KBM-7 (cell line): ENCODE measurements at places on chromosomes 6 and 20.

DNA sequence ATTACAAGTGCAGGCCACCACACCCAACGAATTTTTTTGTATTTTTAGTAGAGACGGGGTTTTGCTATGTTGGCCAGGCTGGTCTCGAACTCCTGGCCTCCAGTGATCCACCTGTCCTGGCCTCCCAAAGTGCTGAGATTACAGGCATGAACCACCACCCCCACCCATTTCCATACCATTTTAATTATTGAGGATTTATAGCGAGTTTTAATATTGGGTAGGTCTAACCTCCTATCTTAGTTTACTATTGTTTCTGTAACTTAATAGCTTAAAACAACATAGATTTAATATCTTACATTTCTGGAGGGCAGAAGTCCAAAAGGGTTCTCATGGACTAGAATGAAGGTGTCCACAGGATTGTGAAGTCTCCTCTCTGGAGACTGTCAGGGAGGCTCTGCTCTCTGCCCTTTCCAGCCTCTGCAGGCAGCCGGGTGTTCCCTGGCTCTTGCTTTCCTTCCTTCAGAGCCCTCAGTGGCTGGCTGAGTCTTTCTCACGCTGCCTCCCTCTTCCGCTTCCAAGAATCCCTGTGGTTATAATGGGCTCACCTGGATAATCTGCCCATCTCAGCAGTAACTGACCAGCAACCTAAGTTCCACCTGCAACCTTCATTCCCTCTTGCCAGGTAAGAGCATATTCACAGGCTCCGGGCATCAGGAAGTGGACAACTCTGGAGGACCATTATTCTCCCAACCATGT is 18.6 kb upstream of the BCAS4 start:
- DNase-seq, result no peak

- no peak for DNase-seq
Observed at GRCh38 chr6:101178748-101179147, 214.8 kb upstream of the GRIK2 start.

GRCh38 chr6:73314577-73315492 is 39.2 kb downstream of the DPPA5 start:
- DNase-seq, result no peak

GRCh38 chr6:151534576-151534975 is 40.8 kb downstream of the CCDC170 start:
- DNase-seq, result no peak

- no peak for DNase-seq
Observed at GRCh38 chr6:11761744-11762620, 16.6 kb downstream of the ADTRP start.

DNA sequence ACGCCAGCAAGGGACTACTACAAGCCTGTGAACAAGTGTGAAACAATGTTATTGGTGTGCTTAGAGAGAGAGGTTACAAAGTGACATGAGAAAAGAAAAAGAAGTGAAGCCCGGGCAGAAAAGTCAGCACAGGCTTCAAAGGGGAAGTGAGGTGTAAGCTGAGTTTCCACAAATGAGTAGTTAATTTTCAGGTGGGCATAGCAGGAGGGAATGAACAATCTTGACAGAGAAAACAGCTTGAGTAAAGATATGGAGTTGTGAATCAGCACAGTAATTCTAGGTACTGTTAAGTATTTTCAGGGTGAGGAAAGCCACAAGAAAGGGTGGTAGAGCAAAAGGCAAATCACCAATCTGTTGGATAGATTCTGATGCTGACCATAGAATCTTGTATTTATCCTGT is 4.3 kb downstream of the KCNQ5 start:
- no peak for DNase-seq

DNA sequence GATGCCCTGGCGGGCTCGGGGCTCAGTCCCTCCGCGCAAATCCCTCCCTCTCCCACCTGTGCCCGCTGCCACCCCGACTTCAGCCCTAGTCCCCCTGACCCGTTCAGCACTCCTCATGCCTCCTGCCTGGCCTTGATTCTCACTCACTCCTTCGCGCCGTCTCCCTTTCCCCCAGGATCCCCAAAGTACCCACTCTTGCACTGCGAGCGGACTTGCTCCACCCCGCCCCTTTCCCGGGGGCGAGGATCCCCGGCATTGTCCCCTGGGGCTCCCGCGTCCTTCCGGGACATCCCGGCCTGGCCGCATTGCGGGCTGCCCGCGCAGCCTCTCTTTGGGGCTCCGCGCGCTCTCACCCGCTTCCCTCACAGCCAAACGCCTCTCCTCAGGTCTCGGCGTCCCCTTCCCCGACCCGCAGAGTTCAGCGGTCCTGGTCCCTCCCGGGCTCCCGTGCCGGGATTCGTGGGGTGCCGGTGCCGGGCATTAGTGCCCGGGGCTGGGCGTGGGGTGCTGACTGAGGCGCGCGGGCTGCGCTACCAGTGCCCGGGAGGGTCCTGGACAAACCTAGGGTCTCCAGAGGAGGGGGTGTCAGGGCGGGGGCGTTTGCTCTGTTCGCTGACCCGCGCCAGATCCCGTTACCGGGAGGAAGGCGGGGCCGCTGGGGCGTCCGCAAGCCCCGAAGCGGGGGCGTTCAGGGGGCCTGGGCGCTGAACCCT is 45.5 kb upstream of the SUPT3H start:
- DNase-seq, result no peak

GRCh38 chr6:154112181-154112809 is 73.3 kb downstream of the OPRM1 start:
- no peak for DNase-seq

DNA sequence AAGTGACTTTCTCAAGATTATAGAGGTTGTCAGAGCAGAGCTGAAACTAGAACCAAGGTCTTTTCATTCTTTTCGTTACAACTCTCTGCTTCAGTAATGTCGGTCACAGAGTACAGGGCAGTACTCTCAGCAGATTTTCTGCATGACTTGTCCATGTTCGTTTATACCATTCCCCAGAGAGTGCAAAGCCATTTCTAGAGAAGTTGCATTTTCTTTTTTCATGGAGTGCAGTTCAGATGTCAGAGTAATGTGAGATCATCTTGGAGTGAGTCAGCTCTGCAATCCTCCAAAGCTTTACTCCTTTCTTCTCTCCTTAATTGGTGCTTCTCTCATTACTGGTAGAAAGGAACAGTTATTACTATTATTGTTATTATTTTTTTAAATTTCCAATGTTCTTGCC is 115.6 kb upstream of the B3GAT2 start:
- no peak for DNase-seq
